Progenitor cell of endocrine pancreas (in vitro differentiated cells): ENCODE measurements at places on chromosomes 16 and 17.

DNA sequence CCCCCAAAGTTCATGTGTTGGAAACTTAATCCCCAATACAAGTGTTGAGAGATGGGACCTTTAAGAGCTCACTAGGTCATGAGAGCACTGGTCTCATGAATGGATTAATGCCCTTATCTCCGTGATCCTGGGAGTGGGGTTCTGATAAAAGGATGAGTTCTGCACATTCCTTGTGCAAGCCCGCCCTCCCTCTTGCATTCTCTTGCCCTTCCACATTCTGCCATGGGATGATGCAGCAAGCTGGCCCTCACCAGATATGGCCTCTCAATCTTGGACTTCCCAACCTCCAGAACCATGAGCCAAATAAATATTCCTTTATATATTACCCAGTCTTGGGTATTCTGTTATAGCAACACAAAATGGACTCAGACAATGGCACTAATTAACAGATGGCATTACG, 14.1 kb downstream of the GLG1 start:
- DNase-seq: no peak

GRCh38 chr17:47004906-47005305, 25.9 kb upstream of the RPRML start:
- DNase-seq: no peak

GRCh38 chr17:44108440-44109311, 14.8 kb downstream of the HDAC5 start:
- no peak for DNase-seq

DNA sequence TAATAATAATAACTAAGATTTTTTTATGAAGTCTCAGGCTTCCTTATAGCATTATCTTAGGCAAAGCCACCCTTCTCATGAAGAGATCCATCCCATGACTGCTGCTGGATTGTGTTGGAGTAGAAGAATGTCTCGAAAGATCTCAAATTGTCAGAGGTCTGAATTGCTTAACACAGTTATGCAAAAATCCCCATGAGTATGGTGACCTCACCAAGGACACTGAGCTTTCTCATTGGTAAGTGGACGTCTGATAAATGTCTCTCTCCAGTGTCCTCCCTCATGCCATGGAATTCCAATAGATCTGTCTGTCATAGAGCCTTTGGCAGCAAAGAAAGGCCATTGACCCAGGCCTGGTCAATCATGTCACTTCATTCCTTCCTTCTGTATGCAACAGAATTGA, 264.5 kb downstream of the CDH11 start:
- DNase-seq: no peak

DNA sequence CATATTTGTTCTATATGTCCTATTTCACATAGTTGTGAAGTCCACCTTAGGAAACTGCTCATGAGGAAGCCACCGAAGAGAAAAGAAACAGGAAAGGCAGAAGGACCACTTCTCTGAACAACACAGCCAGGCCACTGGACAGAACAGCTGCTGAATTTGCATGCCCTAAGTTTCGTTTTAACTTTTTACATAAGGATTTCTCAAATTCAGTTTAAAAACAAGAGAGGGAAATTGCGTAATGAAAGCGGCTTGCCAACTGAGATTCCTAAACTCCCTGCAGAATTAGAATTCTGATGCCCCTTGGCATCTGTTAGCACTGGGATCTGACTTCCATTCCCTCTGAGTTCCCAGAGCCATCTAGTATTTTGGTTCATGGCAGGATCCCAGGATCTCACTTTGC, 5.0 kb upstream of the CCL8 start:
- DNase-seq: no peak

- DNase-seq: no peak
These were observed 16.8 kb downstream of the KCTD5 start for GRCh38 chr16:2698965-2699750.

DNA sequence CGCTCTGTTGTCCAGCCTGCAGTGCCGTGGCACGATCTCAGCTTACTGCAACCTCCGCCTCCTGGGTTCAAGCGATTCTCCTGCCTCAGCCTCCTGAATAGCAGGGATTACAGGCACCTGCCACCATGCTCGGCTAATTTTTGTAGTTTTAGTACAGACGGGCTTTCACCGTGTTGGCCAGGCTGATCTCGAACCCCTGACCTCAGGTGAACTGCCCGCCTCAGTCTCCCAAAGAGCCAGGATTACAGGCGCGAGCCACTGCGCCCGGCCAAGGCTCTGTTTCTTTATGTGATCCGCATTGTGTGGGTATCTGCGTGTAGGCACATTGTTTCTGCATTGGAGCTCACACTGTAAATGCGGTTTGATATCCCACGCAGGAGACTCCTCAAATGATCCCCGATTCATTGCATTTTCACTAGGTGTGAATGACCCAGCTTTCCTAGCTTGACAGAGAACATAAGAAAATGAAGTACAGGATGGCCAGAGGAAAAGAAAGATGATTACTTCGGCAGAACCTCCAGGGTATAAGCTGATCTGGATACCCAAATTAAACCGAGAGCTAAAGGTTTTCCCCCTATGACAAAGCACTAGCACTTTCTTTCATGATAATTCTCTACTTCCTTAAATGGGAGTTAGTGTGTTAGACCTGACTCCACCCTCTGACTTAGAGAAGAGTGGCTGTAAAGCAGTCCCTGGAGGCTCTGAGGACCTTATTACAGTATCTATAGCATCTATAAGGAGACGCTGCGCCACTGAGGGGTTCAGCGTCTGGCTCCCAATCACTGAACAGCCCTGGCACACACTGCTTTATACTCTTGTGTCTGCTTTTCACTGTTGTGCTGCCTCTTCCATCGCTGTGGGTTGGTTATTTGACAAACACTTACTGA, 17.3 kb downstream of the COTL1 start:
- no peak for DNase-seq

DNA sequence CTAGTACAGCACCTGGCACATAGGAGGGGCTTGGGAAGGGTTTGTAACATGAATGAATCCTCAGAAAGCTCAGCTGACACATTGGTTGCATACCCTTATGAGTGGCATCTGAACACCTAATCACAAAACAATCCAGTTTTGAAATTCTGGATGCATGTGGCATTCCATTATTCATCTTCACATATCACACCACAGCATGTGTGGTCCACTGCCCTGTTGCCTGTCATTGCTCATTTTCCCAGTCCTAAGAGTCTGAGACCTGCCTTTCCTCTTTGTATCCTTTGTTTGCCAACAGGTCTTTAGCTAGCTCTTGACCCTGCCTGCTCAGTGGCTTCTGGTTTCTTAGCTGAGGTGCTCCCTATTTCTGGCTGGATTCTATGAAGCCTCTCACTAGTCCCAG, 170.8 kb upstream of the ASIC2 start:
- DNase-seq: no peak

GRCh38 chr17:81210466-81210865, 12.3 kb downstream of the CEP131 start:
- no peak for DNase-seq

- DNase-seq: no peak
These were observed 48.7 kb downstream of the CPPED1 start for GRCh38 chr16:12754824-12755543.

- no peak for DNase-seq
These were observed 2.9 kb downstream of the ARSG start for GRCh38 chr17:68294196-68294555.

- no peak for DNase-seq
These were observed 1.2 kb downstream of the EFCAB3 start for GRCh38 chr17:62381561-62381960.

GRCh38 chr16:8537691-8538342, 52.5 kb downstream of the TMEM114 start:
- no peak for DNase-seq

DNA sequence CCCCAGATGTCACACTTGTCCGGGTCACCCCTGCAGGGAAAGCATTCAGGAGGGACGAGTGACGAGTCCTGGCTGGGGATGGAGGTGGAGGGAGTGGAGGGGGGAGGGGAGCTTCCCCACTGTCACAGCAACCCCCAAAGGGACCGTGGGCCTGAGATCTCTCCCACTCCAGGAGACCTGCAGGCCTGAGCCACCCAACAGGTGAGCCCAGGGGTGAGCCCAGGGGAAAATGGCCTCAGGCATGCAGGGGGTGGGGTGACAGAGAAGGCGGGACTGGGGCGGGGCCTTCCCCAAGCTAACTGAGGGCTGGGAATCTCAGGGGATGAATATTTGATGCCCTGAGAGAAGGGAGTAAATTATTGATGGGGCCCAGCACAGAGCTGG, 2.4 kb downstream of the USH1G start:
- DNase-seq: no peak

- DNase-seq: no peak
These were observed 164.0 kb downstream of the LAT start for GRCh38 chr16:29148867-29149272.

- DNase-seq: no peak
These were observed 25.4 kb upstream of the ITGB4 start for GRCh38 chr17:75695830-75696271.

- no peak for DNase-seq
These were observed 6.1 kb upstream of the PHF12 start for GRCh38 chr17:28957277-28957991.

- DNase-seq: no peak
These were observed 2.0 kb downstream of the GRIN2A start for GRCh38 chr16:10180042-10180770.

DNA sequence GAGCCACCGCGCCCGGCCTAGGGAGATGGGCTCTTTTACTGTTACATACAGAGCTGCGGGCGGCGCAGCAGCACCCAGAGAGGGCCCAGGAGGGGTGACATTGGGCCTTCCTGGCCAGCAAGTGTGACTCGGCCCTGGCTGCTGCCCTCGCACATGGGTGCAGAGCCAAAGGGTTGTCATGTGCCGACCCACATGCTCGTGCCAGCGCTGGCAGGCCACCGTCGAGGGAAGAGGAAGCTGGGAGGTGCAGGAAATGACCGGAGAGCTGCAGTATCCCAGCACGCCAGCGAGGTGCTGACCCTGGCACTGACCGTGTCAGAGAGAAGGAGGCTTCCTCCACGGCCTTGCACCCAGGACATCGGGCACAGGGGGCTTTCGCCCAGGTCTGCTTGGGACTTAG, 8.0 kb downstream of the ENDOV start:
- DNase-seq: no peak

DNA sequence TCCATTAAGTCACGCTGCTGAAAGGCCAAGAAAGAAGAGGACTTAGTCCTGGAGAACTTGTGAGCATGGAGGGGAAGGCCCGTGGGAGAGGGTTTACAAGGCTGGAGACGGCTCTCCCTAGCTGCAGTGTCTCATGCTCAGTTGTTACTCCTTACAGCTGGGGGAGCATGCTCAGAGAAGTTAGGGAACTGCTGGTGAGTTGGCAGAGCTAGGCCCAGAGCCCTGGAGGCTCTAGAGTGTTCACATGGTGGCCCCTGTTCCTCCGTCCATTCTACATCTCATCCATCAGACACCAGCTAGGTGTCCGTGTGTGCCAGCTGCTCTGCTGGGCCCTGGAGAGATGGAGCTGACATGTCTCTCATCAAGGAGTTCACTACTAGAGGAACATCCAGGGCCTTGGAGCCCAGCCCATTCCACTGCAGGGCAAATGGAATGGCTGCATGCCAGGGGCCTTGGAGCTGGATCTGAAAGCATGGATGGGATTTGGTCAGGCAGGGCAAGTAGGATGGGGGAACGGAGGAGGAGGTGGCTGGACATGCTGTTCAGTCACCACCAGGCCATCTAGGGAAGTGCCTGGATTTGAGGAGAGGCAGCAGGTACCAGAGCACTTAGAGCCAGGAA, 6.3 kb downstream of the XYLT2 start:
- DNase-seq: no peak
